Fibroblast of the aortic adventitia (primary cell): ENCODE measurements at places on chromosomes 11 and 22. TPM values are rescaled to one million over a fixed set of nuclear protein-coding genes. Genes with fewer than 3 reads are reported as not detected.

DNA sequence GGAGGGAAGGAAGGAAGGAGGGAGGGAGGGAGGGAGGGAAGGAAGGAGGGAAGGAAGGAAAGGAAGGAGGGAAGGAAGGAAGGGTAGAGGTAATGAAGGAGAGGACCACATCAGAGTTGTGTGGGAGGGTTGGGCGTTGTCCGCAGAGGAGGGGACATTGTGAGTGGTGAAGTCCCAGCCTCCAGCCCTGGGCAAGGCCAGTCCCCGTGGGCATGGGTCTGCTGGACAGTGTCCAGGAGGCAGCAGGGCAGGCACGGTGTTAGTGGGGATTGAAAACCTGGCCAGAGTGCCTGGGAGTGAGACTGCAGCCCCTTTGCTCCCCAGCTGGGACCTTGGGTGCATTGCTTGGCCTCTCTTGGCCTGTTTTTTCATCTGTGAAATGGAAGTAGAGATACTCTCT, 1462.3 kb downstream of the BRD1 start:
- no peak for DNase-seq

- DNase-seq = peak; percentile 97
Observed at GRCh38 chr11:29184939-29185890, 831.6 kb downstream of the KCNA4 start.

GRCh38 chr22:35821654-35822053, 104.0 kb downstream of the APOL5 start:
- DNase-seq = no peak

The OR52E2 gene
- not detected in 2 replicates for total RNA-seq
